Activated T-helper 1 cell treated with anti-CD3 and anti-CD28 coated beads, Interleukin-2, amount 50 U/mL, for 16 hours (primary cell): ENCODE measurements at places on chromosomes 7 and 10.

DNA sequence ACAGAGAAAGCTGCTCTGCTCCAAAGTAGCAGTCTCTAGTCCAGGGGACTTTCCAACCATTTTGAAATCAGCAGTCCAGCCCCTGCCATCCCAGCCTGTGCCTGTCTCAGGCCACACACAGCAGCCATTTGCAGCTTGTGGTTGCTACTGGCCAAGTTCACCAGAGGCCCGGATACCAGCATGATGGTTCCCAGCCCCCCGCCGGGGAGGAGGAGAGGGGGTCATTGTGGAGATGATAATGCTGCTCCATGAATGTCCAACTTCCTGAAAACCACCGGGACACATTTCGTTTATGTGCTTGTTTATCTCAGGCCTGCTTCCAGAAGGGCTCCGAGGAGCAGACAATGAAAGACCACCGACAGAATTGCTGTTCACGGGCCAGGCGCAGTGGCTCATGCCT is 160.0 kb downstream of the UBE2H start:
- DNase-seq = no peak

DNA sequence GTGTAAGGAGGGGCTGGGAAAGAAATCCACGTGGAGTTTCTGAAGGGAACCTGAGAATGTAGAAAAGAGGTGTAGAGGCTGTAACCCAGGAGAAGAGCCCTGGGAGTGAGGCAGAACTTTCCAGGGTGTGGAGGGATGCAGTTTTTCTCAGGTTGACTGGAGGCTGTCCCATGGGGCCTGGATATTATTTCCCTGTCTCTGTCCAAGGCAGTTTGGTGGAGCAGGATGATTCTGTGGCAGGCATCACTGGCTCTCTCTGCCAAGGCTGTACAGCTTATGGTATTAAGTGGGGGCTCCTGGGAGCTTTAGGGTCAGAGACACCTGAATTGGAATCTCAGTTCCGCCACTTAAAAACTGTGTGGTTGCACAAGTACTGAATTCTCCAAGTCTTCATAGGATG is 81.6 kb downstream of the CHN2 start:
- DNase-seq = no peak

- DNase-seq = peak; percentile 78
Observed at GRCh38 chr7:148698397-148699023, at the start of gene CUL1. Gene CUL1, plus strand, starts transcription at chr7:148698903. Its CDS starts 31,220 bp downstream, at chr7:148730123.

DNA sequence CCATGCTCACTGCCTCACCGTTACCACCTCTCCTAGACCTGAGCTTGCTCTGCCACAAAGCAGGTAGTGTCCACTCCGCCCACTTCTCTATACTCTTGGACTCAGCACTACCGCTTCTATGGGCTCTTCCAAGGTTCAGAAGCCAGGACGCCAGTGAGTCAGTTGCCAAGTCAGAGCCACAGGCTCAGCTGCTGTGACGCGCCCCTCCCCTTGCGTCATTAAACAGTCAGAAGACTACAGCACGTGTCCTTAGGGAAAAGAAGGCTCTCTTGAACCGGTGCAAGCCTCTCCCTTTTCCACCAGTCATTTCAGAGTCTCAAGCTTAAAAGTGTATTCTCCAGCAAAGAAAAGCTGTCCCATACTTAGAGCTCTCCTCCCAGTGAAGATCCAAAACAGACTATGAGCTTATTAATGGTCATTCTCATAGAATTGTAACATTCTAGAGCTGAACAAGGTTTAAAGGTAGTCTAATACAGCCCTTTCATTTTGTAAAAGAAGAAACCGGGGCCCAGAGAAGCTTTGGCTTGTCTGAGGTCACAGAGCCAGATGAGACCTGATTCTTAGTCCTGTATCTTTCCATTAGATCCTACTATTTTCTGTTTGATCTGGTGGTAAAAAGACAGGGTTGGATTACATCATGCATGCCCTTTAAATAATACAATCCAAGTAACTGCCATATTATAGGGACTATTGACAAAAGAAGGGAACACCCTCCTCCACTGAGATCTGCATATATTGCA is 40.9 kb upstream of the MET start:
- no peak for DNase-seq

GRCh38 chr7:112994656-112995055 is 92.0 kb downstream of the GPR85 start:
- DNase-seq = no peak

- DNase-seq = no peak
Observed at GRCh38 chr7:65269150-65269856, 104.4 kb upstream of the ZNF92 start.

DNA sequence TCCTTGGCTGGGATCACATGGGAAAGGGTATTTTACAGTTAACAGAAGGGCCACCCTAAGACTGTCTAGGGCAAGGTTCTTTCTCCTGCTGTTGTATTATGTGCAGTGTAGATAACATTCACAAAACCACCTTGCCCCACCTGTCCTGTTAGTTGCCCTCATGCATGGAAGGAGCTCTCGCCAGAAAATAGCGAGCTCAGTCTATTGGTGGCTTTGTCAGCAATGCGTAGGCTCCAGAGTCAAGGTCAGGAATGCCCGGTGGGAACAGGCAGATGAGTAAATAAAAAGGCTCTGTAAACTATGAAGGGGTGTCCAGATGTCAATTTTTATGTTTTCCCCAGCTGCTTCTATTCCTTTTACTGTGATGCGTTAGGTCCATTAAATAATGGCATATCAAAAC is 107.1 kb upstream of the WDR11 start:
- no peak for DNase-seq

- DNase-seq = no peak
Observed at GRCh38 chr10:130810856-130811255, 500.7 kb downstream of the TCERG1L start.

DNA sequence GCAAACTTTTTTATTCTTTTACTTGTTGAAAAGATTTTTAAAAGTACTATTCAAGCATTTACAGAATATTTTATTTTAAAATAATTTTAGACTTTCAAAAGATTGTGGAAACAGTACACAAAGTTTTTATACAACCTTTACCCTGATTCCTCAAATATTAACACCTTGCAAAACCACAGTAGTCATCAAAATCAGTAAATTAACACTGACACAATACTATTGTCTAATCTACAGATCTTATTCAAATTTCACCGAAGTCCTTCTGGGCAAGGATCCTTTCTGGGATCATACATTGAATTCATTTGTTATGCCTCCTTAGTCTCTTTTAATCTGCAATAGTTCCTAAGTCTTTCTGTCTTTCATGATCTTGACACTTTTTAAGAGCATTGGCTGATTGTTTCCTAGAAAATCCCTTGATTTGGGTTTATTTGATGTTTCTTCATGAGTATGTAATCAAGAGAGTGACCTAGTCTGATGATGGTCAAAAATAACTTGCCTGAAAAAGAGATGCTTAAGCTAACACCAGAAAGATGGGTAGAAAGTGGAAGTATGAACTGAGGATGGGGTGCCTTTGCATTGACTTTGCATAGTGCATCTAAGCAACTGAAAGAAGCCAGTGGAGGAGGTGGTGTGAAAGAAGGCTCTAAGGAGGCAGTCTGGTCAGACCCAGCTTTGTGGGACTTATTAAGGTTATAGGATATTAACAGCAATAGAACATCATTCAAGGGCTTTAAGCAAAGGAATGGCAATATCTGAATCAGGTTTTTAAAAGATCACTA is 9.7 kb downstream of the STAMBPL1 start:
- DNase-seq = no peak

GRCh38 chr7:155804897-155805825 is 7.1 kb downstream of the SHH start:
- DNase-seq = peak; percentile 16
